ENCODE measurements at places on chromosomes 1 and 21.
A peak's percentile ranks its signal among the peaks of the same experiment; 100 is the strongest.

GRCh38 chr1:3795453-3796214, 664 bp downstream of the LRRC47 start:
- no peak for DNase-seq

DNA sequence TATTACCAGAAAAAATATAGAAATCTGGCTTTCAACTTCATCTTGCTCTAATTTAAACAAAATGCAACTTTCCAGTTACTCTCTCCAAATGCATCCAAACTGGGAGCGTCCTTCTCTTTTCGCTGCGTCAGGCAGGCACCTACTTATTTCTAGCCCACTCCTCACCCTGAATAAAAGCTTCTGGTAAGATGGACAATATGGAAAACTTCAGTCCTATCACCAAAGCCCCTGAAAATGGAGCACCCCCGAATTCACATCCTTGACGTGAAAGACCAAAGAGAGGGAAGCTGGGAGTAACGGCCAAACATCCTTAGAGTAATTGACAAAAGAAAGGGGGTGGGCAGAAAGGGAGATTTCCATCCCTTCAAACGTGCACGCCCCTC, 5.5 kb upstream of the PROX1 start:
- DNase-seq, result no peak

GRCh38 chr1:55402142-55402541, 187.0 kb upstream of the USP24 start:
- DNase-seq, result no peak

DNA sequence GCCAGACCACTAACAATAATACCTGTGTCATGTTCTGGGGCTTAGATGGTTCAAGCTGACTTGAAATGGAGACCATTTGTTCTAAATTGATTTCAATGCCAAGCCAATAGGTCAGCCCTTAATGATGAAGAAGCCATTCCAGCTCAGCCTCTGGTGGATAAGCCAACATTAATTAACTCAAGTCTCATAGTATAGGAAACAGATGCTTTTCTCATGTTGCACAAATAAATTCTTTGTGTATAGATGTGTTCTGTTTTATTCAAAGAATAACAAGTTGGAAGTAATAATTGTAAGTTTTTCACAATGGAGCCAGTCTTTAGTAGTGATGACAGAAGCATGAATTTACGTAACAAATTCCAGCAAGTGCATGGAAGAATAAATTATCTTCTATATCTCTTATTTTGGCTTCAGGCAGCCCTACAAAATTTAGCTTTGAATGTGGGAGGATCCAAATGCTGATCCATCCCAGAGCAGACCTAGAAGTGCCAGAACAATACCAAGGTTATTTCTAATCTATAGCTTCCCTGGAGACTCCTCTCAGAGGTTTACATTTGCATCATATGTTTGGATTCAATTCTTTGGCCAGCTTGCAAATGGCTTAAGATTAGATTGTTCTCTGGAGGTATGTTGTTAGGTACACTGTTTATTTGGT, 42.2 kb upstream of the C1orf105 start:
- DNase-seq, result no peak

DNA sequence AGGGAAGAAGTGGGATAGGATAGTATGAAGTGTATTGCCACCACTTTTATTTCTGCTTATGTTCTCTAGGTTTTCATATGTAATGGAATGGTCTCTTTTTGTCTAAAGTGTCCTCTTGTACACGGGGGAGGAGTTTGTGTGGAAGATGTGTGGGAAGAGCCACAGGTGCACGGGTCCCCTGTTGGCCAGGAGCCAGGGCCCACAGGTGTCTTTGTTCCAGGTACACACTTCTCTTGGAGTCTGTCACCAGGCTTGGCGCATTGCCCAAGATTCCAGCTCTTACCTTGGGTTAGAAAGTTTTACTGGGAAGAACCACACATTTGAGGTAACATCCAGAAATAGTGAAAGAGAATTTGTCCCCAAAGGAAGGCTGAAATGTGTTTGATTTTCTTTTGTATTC, 10.5 kb downstream of the TENT5C start:
- no peak for DNase-seq

GRCh38 chr1:7535934-7536878, 234.9 kb upstream of the VAMP3 start:
- no peak for DNase-seq

DNA sequence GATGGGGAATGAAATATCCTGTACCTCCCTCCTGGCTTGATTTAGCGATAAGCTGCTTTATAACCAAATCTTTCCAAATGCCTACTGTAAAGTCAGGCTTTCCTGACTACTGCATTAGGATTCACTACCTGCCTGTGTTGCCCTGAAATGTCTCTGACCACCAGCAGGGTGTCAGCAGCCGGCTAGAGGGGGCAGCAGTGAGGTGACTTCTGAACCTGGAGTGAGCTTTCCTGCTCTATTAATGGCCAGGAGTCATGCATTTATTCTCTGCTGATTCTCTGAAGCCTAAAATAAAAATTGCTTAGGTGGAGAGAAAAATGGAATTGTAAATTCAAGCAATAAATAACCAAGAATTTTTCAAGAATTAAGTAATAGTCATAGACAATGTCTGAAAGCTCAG, 2.5 kb downstream of the BACE2 start:
- DNase-seq, result no peak

- no peak for DNase-seq
Observed at GRCh38 chr1:22959545-22960360, 12.9 kb downstream of the LACTBL1 start.

GRCh38 chr21:15764878-15765277, 35.1 kb downstream of the USP25 start:
- no peak for DNase-seq

DNA sequence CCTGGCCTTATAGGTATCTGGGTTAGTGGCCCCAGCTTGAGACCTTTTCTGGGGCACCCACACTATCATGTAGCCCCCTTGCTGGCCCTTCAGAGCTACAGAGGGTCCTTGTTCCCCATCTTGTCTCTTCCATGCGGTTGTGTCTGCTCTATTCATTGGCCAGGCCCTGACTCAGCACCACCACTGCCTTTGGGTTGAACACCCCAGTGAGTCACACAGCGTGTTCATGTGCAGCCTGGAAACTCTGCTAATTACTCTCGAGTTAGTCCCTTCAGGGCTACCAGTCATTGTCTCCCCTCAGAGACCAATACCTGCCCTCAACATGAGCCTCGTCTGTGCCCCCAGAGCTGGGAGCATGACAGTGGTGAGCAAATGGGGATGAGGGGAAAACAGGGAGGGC, 28.2 kb upstream of the IKBKE start:
- peak; percentile 42 for DNase-seq

DNA sequence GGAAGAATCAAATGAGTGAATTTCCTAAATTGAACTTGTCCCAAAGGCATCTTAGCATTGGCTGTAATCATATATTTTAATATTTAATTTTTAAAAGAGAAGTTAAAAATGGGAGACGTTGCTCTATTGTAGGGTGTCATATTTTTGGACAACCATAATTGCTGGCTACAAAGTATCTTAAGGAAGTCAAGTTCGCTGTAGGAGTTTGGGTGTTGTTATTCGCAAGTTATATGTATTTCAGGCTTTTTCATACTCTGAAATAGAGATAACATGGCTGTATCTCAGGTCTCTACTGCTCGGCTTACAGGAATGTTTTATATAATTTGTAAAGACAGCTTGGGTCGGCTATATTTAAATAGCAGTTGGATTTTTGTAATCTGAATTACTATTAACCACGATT, 852 bp downstream of the TMEM50A start:
- no peak for DNase-seq

DNA sequence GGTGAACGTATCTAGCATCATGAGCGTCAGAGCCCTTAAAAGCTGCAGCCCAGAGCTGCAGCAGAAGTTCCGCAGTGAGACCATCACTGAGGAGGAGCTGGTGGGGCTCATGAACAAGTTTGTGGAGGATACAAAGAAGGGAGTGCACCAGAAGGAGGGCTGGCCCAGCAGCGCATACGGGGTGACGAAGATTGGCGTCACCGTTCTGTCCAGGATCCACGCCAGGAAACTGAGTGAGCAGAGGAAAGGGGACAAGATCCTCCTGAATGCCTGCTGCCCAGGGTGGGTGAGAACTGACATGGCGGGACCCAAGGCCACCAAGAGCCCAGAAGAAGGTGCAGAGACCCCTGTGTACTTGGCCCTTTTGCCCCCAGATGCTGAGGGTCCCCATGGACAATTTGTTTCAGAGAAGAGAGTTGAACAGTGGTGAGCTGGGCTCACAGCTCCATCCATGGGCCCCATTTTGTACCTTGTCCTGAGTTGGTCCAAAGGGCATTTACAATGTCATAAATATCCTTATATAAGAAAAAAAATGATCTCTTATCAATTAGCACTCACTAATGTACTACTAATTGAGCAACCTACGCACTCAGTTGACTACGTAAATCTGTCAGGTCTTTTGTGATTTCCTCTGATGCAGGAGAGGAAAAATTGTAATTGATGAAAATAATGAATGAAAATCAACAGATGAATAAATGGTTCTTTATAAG, 2.8 kb downstream of the CBR1 start:
- no peak for DNase-seq

DNA sequence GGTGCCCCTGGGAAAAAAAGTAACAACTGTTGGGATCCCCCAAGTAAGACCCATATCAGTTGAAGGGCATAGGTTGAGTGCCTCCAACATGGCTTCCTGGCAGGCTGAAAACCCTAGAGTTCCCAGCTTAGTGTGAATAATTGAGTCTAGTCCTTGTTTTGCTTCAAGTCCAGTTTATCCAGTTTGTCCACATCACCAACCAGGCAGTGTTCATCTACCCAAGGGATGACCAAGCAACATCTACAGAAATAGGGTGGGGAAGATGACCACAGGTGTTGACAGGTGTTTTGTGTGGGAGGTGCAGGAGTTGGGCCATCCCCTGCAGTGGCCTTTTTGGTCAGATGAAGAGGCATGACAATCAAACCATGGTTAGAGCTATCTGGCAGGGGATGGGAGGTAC, 54.3 kb upstream of the ERO1B start:
- no peak for DNase-seq

DNA sequence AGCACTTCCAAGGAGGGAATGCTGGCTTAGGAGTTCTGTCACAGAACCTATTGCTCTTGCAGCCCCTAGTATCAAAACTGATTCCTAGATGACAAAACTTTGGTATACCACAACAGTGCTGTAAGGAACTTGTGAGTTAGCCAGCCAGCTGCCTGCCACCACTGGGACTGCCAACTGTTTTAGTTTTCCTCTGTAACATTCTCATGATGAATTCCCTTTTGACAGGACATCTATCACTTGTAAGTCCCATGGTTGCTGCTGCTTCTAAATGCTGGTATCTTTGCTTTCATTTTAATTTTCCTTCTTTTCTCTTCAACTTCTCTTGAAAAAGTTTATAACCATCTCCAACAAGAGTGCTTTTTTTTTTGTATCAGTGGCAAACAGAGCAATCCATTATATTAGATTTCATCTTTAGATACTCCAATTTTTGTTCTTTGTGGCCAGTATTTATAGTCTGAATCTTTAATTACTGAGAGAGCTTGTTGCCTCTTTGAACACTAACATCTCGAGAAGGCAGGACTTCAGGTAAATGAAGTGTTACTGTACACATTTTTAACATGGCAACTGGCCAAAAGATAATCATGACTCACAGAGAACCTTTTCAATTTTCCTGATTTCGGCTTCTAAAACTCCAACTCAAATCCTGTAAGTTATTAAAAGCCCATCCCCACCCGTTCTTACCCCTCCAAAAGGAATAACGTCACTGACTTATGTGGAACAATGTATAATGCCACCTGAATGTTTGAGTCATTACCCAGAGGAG, 19.8 kb downstream of the DBT start:
- no peak for DNase-seq

GRCh38 chr1:230977761-230978490, 735 bp downstream of the TTC13 start:
- no peak for DNase-seq

All from stimulated activated CD8-positive, alpha-beta memory T cell treated with anti-CD3 and anti-CD28 coated beads, Interleukin-7, amount 100 ng/mL, for 48 hours (primary cell).